ENCODE measurements at places on chromosomes 7 and 10.

DNA sequence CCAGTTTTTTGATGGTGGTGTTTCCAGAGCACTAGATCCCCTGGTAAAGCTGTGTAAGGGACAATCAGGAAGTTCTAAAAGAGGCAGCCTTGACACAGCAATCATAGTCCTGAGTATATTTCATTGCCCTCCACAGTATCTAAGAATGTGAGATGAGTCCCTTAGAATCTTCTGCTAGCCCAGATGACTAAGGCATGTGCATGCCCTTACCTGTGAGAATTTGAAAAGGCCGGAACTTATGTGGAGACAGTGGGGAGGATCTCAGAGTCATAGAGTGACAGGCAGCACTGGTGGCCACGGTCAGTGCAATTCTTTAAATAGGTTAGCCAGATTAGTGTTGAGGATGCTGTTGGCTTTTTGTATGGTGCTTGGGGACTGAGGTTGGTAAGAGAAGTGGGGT is 361.4 kb upstream of the VSTM2A start:
- DNase-seq: no peak

DNA sequence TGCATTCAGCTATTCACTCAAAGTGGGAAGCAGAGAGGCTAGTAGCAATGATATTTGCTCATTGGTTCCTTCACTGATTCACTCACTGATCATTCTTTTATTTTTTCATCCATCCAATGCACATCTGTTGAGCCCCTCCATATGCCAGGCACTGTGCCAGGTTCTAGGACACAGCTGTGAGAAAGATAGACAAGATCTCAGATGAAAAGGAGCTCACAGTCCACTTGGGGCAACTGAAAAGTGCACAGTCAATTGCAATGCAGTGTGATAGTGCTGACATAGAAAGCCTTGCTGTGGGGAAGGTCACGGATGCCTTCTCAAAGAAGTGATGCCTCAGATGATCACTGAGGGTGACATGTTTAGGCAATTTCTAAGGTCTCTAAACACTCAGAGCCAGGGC is 262.3 kb downstream of the PTEN start:
- DNase-seq: no peak

- DNase-seq: no peak
Observed at GRCh38 chr7:22786290-22786932, 36.2 kb downstream of the TOMM7 start.

DNA sequence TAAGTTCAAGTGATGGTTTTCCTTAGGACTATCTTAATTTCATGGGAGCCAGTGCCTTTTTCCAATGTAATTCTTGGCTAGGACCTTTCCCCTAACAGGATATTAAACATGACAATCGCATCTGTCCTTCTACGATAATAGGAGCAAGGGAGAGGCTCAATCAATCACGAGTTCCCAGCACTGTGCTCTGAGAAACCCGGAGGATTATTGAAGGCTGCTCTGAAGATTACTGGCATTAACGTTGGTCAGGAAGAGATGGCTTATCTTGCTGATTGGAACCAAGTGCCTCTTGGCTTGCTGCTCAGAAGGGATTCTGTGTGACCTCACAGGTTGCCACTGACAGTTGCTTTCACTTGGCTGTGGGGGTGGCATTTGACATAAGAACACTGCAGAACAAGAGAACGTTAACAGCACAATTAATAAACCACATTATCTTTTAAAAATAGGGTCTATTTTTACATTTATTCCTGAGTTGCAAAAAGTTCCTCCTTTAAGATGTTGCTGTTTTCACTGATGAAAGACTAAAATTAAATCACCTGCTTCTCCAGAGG is 252.1 kb upstream of the TAC1 start:
- DNase-seq: no peak

DNA sequence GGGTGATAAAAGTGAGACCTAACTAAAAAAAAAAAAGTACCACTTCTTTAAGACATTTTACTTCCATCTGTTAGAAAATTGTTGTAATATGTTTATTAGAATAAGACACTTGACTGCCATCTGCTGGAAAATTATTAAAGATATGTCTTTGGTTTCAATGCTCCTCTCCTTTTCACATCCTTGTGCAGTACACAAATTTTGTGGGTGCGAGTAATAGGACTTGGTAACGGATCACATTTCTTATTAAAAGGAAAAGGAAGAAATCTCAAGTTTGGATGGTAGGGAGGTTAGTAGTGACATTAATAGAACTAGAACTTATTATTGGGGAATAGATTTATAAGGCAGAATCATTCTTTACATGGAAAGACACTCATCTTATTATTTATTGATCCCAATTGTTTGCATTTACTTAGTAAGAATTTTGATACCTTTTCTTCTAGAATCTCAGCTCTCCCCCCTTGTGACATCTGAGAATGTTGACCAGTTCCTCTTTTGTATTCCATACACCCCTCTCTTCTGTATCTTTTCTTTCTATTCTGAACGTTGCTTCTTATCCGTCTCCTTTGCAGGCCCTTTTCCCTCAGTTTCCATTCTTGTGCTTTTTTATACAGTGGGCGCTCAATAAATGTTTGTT is 43.0 kb upstream of the RPA3 start:
- no peak for DNase-seq
